ENCODE measurements at places on chromosomes 1 and 21.

DNA sequence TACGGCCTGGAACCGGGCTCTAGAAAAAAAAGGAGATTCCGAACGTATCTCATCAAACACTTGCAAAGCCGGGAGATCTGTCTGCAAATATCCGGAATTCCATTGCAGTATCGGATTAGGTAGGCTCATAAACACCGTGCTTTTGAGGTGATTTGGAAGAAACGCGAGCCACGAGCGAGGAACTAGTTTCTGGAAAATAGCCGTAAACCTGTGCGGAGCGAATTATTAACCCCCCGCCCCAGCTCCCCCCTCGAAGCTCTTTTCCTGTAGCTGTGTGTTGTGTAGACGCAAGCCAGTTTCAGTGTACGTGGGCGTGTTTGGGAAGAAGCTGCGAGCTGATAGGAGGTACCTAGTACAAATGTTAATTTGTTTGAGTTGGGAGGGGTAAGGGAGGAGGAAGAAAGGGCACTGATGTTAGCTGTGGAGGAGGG, 1.1 kb downstream of the RALGPS2 start:
- peak; percentile 9 for DNase-seq

DNA sequence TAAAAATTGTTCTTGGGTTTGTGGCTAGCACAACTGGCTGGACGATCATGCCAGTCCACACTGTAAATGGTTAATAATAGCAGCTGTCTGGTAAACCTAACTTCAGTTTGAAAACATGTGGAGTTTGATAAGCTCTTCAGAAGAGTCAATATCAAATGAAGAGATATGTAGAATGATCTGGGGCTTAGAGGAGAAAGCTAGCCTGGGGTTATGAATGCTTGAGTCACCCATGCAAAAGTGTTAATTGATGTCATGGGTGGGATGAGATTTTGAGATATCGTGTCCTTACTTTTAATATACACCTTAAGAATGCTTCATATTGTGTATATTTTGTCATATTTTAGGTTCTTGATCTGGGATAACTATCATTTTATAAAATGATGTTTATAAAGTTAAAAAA, 554.7 kb upstream of the ZRANB2 start:
- DNase-seq = no peak

- DNase-seq = no peak
Measured at GRCh38 chr1:245677461-245678240, 522.9 kb downstream of the KIF26B start.

DNA sequence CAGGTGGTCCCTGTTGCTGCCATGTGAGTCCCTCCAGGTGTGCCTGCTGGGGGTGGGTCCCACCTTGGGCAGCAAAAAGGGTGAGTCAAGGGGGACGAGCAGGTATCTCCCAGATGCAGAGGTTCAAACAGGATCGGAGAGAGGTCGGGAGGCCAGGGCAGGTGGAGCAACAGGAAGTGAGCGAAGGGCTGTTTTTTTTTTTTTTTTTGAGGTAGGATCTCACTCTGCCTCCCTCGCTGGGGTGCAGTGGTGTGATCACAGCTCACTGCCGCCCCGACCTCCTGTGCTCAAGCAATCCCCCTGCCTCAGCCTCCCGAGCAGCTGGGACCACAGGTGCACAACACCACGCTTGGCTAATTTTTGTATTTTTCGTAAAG, 39.4 kb downstream of the SLC2A7 start:
- DNase-seq = no peak

- DNase-seq = no peak
Measured at GRCh38 chr1:44345187-44345775, 9.8 kb downstream of the ERI3 start.

DNA sequence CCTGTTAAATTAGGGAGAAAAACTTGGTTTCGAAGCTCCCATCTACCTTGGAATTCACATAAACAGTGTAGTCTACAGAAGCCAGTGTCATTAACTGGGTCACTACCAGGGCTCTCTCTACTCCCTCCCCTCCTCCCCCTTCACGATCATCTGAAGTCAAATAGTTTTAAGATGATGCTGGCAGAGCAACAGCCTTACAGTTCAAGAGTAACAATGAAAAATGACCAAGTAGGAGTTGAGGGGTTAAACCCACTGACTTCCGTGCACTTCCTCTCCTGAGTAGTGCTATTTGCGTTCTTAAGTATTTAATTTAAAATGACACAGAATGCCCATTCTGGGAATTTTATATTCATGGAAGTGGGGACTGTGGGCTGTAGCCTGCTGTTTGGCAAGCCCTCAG, 236.9 kb downstream of the SIPA1L2 start:
- no peak for DNase-seq

DNA sequence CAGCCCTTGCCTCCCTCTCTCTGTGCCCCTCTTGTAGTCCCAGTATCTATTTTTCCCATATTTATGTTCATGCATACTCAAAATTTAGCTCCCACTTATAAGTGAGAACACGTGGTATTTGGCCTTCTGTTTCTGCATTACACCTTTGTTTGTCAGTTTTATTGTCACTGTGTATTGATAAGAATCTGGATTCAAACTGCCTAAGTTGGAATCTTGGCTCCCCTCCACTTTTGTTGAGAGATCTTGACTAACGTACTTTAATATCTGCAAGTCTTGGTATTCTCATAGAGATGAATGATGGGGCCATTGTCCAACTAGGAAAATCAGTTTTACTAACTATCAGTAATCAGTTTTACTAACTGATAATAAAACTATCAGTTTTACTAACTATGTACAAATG, 87.8 kb upstream of the PRMT6 start:
- DNase-seq = no peak

DNA sequence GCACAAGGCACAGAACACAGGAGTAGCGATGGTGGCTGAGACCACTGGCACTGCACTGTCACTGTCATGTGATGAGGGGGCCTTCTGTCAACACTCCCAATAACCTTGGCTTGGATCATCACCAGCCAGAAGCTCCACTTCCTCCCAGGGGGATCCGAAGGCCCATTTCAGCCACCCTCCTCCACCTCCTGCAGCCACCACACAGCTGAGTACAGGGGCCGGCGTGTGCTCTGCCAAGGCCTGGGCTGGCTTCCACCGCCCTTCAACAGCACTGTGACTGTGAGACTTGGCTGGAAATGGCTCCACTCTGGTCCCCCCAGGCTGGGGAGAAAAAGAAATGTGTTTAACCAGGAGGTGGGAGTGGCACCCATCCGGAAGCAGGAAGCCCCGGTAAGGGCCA, 9.9 kb upstream of the NADK start:
- no peak for DNase-seq

- DNase-seq = no peak
Measured at GRCh38 chr1:204149635-204150565, 1.9 kb downstream of the ETNK2 start.

GRCh38 chr1:168734946-168735345, 5.9 kb upstream of the DPT start:
- no peak for DNase-seq

GRCh38 chr1:159889821-159890252, 10.1 kb downstream of the CFAP45 start:
- DNase-seq = no peak

- no peak for DNase-seq
Measured at GRCh38 chr1:74689621-74690363, 16.2 kb upstream of the ERICH3 start.

DNA sequence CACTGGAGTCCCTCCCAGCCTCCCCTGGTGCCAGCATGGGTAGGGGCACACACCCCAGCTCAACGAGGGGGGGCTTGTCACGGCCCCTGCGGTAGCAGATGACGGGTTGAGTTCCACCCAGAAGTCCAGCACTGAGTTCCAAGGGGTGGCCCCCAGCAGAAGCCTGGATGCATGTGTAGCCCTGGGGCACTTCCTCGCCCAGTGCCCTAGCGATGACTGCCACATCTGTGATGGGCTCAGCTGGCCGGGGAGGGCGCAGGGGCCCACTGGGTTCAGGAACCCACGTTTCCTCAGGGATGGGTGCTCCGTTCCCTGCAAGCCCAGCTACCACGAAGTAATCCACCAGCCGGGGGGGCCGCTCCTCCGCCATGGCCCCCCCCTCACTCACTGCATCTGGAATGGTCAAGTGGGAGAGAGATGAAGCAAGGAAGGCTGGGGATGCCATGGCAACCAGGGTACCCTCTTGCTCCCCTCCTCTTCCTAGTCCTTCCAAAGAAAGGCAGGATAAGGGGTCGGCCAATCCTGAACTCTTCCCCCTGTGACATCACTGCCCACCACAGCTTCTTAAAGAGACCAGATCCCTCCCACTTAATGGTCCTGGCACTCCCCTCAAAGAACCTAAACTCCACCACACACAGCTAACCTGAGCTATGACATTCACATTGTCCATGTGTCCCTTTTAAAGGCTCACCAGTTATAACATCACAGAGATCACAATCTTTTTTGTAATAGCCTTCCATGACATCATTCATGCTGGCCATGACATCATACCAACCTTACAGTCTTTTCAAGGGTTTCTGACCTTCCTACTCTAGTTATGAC, 2.3 kb downstream of the DENND4B start:
- DNase-seq = no peak

- no peak for DNase-seq
Measured at GRCh38 chr1:71039661-71040262, 7.9 kb downstream of the PTGER3 start.

GRCh38 chr21:15363921-15364320, 299.1 kb upstream of the NRIP1 start:
- DNase-seq = no peak

DNA sequence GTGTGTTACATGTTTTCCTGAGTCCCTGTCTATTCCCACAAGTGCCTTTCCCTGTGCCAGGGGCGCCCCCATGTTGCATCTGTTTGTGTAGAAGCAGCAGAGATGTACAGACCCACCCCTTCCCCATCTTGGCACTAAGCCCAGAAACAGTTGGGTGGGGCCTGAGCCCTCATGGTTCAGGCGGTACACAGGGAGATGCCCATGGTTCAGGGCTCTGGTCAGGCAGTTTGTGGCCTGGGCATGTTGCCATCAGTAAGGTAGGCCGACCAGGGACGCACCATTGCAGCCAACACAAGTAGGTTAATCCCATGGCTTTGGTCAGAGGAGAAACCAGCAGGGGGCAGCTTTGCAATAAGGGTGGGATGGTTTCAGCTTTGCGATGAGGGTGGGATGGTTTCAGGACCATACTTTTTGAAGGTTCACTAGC, 914 bp upstream of the ADGRB2 start:
- no peak for DNase-seq

DNA sequence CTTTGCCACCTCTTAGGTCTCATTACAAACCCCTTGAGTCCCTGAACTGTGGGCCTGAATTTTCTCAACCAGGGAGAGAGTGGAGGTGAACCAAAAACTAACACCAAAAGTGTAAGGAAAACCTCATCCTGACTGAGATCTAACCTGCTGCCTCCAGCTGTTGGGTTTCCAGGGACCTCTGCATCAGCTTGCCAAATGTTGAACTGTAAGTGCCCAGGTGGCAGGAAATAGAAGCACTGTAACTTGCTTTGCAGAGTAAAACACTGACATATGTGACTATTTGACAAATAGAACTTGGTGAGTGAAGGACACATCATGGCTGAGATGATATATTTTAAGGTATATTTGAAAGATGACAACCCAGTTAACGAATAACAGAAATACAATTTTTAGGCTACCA, 48.4 kb upstream of the NR5A2 start:
- no peak for DNase-seq

- no peak for DNase-seq
Measured at GRCh38 chr1:35931446-35932157, 697 bp downstream of the AGO3 start.

DNA sequence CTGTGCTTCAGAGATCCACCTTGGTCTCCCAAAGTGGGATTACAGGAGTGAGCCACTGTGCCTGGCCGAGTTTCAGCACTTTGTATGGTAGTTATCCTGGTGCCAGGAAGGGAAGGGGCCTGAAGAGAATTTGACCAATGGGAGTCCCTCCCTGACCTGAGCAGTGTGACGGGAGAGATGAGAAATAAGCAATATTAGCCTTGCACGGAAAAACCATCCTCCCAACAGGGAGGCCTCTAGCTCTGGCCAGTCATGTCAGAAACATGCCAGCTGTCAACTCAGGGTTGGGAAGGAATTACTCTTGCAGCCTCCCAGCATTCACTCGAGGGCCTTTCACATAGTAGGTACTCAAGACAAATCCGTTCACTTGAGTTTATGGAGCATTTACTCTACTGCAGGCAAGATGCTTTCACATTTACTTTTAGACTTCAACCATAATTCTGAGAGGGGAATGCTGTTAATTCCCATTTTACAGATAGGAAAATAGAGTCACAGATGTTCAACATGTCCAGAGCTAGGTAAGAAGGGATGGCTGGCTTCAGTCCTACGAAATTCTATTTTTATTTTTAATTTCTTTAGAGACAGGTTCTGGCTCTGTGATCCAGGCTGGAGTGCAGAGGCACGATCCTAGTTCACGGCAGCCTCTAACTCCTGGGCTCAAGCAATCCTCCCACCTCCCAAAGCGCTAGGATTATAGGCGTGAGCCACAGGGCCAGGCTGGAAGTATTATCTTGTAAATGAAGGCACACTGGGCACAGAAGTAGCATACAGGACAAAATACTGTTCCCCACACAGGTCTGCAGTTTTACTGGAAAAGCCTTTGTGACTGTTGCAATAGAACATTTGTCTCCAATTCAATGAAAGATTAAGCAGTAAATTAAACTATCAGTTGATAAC, 3.2 kb upstream of the ATP13A2 start:
- no peak for DNase-seq

DNA sequence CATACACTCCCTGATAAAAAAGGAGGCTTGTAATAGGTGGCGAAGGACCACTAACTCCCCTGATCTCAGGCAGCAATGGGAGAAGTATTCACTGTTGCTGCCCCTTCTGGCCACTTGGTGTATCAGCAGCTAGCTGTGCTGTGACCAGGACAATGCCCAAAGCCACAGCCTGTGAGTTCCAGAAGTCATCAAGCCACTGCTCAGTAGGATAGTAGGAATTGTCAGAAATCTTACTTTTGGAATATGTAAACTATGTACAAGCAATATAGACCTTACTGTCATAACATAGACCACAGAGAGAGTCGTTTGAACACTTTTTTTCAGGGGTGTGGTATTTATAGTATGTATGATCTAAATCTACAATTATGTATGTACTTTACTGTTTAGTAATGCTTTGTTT, 248.3 kb upstream of the CAMK1G start:
- no peak for DNase-seq

- no peak for DNase-seq
Measured at GRCh38 chr1:206941766-206942418, 4.4 kb downstream of the PIGR start.

- DNase-seq = no peak
Measured at GRCh38 chr21:18161841-18162240, 82.8 kb upstream of the CHODL start.

- DNase-seq = no peak
Measured at GRCh38 chr1:90782046-90782445, 64.9 kb upstream of the BARHL2 start.

DNA sequence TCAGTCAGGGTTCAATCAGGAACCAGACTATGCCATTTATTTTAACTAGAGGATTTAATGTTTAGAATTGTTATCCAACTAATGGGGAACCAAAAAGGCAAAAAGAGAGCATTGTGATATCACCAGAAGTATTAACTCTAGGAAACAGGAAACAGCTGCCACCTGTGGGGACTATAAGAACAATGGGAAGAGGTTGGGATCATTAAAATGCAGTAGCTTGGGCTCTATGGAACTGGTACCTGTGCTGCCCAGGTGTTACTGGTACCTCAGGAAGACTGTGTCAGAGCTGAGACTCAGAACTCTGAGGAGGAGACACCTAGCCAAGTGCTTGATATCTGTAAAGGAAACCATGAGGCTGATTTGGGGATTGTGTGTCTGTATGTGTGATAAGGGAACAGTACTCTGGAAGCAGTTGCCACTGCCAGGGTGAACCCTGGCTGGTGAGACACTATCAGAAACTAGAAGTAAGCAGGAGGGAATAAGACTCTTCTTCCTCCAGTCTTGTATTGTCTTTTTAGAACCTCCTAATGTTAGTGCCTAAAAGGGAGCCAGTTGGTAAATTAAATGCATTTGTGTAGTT, 49.4 kb downstream of the MAN1A2 start:
- DNase-seq = no peak

GRCh38 chr1:1344655-1345361, 4.4 kb downstream of the DVL1 start:
- no peak for DNase-seq

All from esophagus squamous epithelium (tissue), 5 donors.